ENCODE measurements at places on chromosomes 4 and X.

GRCh38 chr4:26083987-26084386 is 170.0 kb downstream of the SMIM20 start:
- DNase-seq, result no peak

DNA sequence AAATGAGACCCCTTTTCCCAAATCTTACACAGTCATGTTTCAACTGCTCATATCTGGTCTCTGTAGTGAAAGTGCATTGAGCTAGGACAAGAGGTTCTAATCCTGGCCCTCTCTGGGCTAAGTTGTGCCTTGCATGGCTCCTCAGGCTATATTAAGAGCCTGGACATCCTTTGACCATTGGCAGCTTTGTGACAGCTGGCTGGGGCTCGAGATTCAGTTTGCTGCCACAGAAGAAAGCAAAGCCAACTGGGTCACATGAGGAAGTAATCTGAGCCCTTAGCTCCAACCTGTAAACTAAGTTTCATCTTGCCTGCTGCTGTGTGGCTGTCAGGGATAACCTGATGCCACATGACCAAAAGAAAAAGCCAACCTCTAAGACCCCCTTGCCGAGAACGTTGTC is 51.8 kb upstream of the JADE1 start:
- no peak for DNase-seq

- DNase-seq, result no peak
Observed at GRCh38 chrX:30538271-30538670, 39.3 kb downstream of the TASL start.

- DNase-seq, result no peak
Observed at GRCh38 chrX:139930401-139930800, 2.5 kb downstream of the ATP11C start.

- no peak for DNase-seq
Observed at GRCh38 chr4:177308125-177308524, 1.5 kb upstream of the NEIL3 start.

GRCh38 chr4:68348577-68348976 is 1.3 kb downstream of the YTHDC1 start:
- DNase-seq, result no peak

GRCh38 chr4:26837993-26838842 is 22.4 kb upstream of the STIM2 start:
- DNase-seq, result no peak

DNA sequence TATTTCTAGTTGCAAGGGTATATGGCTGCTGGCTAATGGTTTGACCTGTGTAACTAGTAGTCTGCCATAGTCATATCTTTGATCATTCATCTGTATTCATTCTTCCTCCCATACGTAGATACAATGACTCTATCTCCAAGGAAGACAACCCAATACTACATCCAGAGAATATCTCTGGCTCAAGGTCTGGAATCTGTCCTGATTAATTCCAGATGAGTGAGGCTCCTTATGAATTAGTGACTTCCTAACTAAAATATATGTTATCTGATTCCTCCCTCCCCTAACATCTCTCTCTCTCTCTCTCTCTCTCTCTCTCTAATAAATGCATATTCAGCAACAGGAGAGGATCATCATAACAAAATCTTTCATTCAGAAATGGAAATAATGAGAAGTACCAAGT is 641.5 kb downstream of the FAT4 start:
- DNase-seq, result no peak

DNA sequence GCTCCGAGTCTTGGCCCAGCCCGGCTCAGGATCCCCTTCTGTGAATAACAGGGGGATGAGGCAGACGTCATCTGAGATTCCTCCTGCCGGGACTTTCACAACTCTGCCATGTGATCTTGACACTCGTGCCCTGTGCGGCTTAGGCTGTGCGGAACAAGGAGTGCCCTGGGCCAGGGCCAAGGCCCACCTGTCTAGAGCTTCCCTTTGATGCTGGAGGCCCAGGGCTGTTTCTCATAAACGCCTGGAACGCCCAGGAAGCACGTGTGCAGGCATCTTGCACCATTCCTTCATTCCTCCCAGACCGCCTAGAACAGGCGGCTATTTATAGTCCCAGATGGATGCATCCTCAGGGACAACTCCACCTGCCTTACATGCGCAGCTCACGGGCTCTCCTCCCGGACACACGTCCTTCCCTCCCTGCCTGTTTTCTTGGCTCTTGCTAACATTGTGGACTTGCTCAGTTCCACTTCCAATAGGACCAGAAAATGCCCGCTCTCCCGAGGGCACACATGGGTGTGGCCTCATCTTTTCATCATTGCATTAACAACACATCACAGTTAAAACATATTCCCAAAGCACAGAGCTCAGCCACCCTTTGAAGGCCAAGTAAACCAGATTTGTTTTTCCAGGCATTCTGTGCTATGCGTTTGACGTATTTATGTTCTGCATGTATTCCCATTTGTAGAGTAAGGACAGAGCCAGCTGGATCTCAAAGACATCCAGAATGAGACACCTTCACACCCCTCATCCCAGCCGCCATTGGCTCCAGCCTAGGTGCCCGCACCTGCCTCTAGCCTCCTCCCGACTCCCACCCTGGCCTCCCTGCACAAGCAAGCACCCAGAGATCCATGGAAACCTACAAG is 57.2 kb downstream of the ABLIM2 start:
- no peak for DNase-seq

- peak; percentile 51 for DNase-seq
Observed at GRCh38 chr4:140094438-140095420, 59.3 kb downstream of the MAML3 start.

DNA sequence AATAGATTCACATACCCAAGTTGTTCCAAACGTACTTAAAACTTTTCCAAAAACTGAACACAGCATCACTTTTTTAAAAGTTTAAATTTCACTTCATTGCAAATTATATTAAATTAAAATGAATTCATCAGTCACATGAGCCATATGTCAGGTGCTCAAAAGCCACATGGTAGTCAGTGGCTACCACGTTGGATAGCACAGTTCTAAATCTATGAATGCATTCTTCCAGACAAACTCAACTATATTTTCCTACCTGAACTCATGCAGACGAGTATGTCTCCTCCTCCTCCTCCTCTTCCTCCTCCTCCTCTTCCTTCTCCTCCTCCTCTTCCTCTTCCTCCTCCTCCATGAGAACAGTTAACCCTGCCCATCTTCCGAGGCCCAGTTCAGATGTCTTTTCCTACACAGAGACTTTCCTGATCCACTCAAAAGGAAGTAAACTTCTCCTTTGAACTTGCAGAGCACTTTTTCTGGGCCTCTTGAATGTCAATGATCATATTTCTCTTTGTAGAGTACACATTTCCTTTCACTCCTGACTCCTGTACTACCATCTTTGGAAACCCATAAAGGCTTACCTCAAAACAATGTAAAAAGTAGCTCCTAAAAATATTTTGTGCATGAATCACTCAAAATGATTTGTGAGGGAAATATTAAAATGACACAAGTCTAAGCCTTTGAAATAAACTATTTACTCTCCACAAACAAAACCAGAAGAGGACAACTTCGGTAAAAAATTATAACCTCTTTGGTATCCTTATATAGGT is 172.6 kb downstream of the AMELX start:
- no peak for DNase-seq

- DNase-seq, result no peak
Observed at GRCh38 chrX:53357799-53358530, 64.5 kb downstream of the SMC1A start.

DNA sequence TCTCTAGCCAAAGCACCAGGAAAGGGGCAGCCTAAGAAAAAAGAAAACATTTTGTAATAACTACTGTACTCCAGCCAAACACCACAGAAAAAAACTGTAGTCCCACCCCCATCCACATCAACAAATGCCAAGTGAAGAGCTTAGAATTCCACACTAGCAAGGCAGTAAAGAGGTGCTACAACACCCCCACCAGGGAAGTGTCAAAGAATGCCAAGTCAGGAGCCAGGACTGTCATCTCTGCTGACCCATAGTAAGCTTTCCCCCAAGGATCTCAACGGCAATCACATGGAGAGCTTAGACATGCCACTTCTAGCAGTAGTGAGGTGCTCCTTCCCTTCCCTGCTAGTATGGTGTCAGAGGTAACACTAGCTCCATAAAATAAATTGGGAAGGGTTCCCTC is 34.4 kb upstream of the CCDC160 start:
- no peak for DNase-seq

DNA sequence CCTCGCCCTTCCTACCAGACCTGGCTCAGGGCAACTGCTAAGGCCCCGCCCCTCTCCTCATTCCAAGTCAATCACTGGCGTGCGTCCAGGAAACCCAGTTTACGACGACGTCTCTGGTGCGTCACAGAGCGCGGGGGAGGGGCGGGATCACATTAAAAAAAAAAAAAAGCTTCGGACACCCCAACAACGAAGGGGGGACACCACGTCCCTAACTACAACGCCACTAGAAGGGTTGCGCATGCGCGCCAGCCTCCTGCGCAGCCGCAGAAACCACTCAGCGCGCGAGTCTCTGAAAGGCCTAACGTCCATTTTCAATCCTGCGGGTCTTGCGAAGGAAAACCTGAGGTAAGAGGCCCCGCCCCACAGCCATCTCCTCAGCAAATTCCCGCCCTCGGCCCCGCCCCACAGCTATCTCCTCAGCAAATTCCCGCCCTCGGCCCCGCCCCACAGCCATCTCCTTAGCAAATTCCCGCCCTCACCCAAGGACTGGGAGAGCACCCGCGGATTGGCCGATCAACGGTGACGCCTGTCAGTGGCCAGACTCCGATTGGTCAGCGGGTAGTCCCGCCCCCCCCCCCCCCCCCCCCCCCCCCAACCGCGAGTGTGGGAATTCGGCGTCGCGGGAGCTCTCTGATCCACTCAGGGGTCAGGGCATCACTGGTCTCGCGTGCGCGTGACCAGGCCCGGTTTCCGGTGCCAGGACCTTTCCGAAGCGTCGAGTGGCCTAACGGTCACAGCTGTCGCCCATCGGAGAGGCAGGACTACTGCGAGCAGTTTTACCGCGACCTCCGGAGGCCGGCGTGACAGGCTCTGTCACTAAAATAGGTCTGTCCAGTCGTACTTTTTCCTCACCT is at the start of gene SCML1:
Gene SCML1 (plus strand): TSS at position 638 of the 854 bp plus-strand sequence. CDS start 6,694 bp downstream, outside the sequence.
- DNase-seq, result peak; percentile 80

DNA sequence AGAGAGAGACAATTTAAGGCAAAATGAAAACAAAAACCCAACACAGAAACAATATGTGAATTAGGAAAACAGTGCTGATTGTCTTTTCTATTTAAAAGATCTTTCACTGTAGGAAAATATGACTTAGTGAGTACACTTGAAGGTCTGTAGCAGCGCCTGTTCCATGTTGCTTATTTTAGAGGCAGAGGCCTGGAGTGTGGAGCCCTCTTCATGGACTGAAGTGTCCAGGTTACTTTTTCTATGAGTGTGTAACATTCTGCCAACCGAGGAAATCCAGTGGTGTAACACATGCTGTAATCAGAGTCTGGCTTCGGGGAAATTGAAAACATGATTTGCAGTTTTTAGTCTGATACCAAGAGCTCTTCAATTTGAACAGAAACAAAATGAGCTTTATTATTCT is 64.0 kb upstream of the GPRIN3 start:
- no peak for DNase-seq

- DNase-seq, result no peak
Observed at GRCh38 chr4:73725985-73726384, 14.4 kb upstream of the CXCL8 start.

- DNase-seq, result no peak
Observed at GRCh38 chr4:176376032-176376614, 56.4 kb downstream of the SPCS3 start.

DNA sequence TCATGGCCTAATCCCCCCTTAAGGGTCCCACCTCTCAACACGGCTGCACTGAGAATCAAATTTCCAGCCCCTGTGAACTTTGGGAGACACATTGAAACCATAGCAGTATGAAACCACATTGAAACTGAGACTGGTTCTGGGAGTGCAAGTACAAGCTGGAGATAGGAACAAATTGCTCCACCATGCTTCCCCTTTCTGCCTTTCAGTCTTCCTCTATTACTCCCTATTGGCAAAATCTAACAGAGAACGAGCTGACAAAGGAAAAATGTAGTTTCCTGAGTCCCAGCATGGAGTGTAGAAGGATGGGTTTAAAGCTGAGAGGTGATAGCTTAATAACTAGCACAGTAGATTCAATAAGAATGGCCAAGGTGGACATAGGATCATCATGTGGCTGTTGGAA is 161.7 kb upstream of the RPL34 start:
- DNase-seq, result no peak

DNA sequence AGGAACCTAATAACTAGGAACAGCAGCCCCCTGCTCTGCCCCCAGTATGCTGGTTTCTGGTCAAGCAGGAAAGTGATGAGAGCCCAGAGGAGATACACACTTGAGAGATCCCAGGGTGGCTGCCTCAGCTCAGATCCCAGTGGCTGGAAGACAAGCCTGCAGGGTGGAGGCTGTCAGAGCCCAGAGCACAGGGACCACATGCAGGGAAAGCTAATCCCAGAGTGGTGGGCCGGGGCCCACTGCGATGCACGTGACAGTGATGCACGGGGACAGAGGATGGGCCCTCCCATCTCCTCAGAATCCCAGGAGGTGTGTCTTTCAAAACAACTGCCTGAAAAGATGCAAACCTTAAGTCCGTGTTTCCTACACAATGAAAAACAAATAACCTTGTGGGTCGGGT is 29.1 kb upstream of the CRMP1 start:
- DNase-seq, result no peak

DNA sequence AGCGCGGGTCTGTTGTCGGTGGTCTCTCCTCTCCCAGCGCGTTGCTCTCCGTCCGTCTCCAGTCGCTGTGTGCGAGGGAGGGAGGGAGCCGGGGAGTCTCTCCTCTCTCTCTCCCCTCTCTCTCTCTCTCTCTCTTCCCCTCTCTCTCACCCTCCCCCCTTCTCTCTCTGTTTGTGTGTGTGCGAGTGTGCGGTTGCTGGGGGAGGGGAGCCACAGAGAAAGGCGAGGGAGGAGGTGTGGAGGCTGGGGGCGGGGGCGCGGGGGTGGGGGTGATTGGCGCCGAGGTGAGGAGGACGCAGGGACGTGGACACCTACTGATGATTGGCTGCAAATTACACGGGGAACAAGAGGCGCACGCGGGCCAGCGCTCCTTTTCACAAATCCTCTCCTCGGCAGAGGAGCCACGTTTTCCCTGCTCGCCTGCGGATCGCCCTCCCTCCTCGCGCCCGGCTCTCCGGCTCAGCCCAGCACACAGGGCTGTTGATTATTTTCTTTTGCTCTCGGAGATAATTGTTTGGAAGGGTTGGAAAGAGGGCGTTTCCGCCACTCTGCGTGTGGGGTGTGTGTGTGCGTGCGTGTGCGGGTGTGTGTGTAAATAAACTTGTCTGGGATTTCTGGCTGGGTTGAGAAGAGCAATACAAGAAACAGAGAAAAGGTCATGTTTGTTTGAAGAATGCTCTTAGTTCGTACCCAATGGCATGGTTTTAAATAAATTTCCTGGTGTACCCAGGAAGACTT is at the start of gene CXXC4:
Gene CXXC4 (minus strand): TSS at position 73 of the 738 bp plus-strand sequence. CDS start 3,092 bp downstream, outside the sequence.
- DNase-seq, result peak; percentile 25
